ENCODE measurements at places on chromosomes 2 and 18. TPM values are rescaled to one million over a fixed set of nuclear protein-coding genes. Genes with fewer than 3 reads are reported as not detected.

ITPRIPL1 gene
- 2.0 TPM for total RNA-seq

DNA sequence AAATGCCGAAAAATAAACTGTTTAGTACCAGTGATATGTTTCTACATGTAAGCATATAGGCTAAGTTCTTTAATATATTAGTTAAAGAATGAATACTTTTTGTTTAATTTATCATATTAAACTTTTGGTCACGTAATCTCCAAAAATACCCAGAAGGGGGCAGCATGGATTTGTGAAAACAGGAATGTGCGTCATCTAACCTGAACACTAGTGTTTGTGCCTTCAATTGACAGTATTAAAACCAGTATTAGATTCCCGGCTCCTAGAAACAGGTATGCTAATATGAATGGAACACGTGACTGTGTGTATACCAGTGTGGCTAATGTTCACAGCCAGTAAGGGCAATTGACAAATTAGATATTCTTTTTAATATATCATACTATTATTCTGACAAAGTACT lies 51.8 kb downstream of the WDR7 start:
- DNase-seq, result peak; percentile 20

DNA sequence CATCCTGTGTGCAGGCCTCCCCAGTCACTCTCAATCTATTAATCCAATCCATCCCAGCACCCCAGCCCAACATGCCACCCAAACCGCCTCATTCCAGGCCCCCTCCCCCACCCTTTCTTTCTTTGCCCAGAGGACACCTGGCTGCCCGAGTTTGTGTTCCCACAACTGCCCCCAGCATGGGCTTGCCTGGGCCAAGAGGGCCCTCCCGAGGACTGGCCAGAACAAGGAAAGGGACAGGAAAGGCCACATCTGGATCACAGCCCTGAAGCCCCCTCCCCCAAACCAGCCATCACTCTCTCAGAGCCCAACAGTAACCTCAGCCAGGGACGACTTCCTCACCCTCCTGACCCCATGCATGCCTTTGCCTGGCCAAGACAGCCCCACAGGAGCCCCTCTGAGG lies 1.2 kb downstream of the TNS1 start:
- DNase-seq, result no peak

- no peak for DNase-seq
Measured at GRCh38 chr18:48162956-48163737, 232.7 kb upstream of the SMAD2 start.

DNA sequence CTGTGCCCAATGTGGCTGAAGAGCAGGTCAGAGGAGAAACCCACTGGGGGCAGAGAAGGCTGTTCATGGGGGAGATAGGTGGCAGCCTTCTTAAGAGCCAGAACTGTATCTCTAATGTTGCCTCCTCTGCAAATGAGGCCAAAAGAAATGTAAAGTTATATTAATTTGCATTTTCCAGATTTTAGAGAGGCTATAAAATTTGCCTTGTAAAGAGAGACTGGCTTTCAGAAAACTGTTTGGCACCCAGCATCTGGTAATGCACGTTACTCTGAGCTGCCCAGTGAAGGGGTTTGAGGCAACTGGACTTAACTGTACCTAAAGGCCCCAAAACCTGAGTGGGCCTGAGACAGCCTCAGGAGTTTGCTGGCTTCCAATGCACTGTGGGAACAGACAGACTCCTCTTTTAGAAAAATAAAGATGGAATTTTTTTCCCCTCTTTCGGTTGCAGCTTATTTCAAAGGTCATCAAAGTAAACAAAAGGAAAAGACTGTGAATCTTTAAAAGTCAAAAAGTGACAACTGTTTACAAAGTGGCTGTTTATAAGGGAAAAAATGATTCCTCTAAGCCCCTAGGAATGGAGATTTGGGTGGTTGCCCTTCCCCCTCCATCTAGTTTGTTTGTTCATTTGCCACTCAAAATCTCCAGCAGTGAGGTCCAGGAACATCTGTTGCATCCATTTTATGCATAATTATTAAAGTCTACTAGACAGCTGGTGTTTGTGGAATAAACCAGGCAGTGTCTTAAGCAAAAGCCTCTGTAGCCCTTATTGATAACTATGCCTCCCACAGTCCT lies 132.2 kb upstream of the ZFP36L2 start:
- no peak for DNase-seq

DNA sequence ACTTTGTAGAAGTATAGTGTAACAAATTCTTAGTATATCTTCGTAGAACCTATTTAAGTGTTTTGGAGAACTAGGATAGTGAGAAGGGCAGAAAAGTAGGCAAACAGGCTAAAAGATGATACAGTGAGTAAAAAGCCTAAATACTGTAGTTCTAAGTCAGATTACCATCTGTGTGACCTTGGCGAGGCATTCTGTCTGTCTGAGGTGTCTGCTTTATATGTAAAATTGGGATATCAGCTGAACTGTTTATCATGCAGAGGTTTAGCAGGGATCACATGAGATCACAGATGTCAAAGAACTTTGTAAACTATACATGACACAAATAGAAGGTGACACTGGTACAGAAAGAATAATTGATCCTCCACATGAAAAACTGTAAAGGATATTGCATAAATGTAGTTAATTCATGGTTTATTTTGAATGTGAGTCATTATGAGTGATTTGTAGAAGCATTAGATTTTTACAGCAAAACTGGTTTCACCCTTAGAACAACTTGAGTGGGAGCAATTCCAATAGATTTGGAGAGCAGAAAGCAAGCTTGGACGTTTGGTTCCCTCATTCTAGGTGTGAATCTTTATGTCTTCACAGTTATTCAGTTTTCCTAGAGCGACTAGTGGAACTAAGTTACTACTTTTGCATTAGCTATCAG lies 41.9 kb downstream of the TAF1B start:
- DNase-seq, result no peak
